ENCODE measurements at places on chromosomes 12 and 14.

DNA sequence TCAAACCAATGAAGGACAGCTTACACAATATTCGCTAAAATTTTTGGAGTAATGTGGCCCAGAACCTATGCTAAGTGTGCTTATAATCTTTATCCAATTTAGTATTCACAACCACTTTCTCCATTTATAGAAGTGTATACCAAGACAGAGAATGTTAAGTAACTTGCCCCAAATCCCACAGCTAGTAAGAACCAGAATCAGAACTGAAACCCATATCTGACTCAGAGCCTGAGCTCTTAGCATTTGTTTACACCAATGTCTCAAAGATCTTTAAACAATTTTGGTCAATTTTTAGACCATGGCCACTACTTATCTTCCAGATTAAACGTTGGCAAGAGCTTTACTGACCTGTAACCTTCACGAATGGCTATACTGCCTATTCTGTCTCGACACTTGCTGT is 53.0 kb downstream of the PAPLN start:
- DNase-seq = no peak

- no peak for DNase-seq
Measured at GRCh38 chr12:131599190-131600159, 111.4 kb upstream of the SFSWAP start.

GRCh38 chr12:103882861-103883596 is 42.0 kb upstream of the NT5DC3 start:
- no peak for DNase-seq

- DNase-seq = no peak
Measured at GRCh38 chr14:54686871-54687749, 120.2 kb downstream of the SAMD4A start.

DNA sequence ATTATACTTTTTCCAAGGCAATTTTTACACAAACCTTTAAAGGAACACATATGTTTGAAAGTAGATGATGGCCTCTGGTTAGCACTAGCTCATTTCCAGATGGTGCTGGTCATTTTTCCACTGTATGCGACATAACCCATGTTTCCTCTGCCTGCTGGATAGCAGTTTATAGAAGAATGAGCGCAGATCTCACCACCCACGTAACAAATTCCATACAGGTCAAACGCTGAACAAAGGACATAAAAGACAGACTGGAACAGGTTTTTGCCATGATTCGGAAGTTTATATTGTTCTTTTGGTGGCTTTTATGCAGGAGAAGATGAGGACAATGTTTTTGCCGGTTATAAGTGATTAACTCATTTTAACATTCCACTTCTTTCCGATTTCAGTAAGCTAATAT is 30.7 kb downstream of the PPP1R36 start:
- no peak for DNase-seq

GRCh38 chr14:79991866-79992265 is 219.4 kb downstream of the DIO2 start:
- DNase-seq = no peak

DNA sequence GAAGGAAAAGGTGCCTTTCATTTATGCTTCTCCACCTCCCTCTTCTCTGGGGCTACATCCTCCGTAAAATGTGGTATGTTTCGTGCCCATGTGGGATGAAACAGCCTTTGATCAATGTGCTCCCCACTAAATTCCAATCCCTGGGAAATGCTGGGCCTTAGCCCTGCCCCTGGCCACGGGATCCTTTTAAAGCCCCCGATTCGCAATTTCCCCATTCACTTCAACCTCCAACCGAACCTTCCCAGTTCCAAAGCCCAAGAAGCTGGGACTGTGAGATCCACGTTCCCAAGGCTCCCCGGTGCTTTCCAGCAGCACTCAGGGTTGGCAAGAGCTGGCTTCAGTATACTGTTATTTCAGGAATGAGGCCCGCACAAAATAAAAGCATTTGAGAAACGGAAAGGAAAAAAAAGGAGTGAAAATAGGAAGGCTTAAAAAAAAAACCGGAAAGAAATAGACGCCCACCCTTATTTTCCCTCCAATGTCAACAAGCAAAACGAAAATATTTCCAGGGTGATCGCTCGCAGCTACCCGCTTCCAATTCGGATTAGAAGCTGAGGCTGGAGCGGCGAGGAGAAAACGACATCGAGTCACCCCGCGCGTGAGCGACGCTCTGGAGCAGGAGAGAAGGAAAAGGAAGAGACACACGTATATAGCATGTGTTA is 1.3 kb upstream of the FOXG1 start:
- no peak for DNase-seq

GRCh38 chr12:107684990-107685359 is 624 bp upstream of the PWP1 start:
- peak; percentile 19 for DNase-seq

DNA sequence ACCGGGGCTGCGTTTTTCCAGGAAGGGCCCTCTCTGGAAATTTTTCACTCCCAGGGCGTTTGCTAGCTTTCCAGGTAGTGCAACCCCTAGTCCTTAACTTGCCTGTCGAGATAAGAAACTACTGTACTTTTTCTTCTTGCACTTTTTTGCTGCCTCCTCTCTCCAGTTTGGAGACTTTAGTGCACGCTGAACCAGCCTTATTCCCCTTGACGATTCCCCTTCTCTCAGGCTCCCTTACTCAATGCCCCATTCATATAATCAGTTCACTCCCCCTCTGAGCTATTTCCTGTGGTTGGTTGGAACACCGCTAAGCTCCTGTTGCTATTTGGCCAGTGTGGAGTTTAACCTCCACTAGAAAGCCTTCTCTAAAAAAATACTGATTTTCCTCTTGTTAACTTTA is 682 bp downstream of the CREBL2 start:
- DNase-seq = no peak

- no peak for DNase-seq
Measured at GRCh38 chr12:96235484-96235826, 41.3 kb downstream of the ELK3 start.

GRCh38 chr14:94543449-94544124 is 17.7 kb upstream of the SERPINA4 start:
- no peak for DNase-seq

DNA sequence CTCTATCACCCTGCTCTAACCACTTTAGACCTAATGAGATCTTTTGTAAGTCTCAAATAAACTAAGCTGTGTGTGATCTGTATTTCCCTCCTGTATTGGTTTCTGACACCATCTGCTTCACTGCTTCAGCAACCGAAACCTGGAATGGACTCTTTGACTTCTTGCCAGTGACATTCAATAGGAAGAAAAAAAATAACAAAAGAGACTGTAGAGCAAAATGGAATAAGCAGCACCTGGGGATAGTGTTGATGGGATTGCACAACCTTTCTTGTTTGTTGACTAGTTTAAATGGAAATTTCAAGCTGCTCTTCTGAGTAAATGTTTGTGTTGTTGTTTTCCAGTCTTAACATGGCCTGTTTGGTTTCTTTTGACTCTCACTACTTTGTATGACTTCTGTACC is 888.6 kb upstream of the SEL1L start:
- DNase-seq = no peak

GRCh38 chr14:101518611-101519473 is 42.5 kb upstream of the DIO3 start:
- no peak for DNase-seq

GRCh38 chr12:69501154-69501895 is 31.1 kb downstream of the FRS2 start:
- no peak for DNase-seq

GRCh38 chr14:34128665-34129064 is 177.8 kb upstream of the EGLN3 start:
- no peak for DNase-seq
